ENCODE measurements at places on chromosomes 11 and 22.

GRCh38 chr22:45934659-45935341 is 42.2 kb downstream of the WNT7B start:
- no peak for DNase-seq

DNA sequence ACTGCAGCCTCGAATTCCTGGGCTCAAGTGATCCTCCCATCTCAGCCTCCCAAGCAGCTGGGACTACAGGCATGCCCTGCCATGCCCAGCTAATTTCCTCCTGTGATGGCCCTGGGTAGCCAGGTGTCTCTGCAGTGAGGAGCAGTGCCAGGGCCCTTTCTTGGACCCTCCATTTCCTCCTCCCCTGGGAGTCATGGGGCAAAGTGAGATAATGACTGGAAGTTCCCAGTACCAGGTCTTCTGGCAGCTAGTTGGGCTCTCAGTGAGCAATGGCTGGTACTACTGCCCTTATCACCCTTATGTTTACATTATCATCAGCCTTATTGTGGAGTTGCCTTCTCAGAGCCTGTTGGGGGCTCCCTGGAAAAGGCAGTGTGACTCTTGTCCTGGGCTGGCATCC is 17.6 kb downstream of the DAGLA start:
- DNase-seq = no peak

DNA sequence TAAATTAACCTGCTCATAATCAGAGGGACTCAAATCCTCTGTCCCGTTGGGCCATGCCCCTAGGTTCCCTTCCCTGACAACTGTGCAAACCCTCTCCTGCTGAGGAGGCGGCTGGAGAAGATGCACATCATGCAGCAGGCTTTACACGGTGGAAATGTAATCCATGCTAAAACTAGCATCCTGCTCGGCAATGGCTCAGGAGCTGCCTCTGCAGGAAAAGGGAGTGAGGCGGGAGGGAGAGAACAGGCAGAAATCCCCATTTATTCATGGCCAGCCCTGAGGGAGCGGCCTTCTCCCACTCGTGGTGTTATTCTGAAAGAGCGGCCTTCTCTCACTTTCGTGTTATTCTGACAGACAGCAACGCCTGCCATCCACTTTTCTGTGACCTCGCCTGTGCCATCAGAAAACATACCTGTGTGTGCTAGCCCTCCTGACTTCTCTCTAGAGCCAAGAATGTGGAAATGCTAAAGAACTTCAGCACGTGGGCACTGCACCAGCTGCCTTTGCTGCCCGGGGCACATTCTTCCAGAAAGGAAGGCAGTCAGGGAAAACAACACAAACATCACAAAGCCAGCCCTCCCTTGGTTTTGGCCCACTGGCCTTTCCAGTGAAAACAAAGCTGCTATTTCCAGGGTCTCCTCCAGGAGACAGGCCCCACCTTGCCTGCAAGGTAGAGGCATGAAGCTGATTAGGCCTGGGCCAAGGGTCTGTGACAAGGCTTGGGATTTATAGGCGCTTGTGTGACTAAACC is 62.9 kb upstream of the BID start:
- no peak for DNase-seq

DNA sequence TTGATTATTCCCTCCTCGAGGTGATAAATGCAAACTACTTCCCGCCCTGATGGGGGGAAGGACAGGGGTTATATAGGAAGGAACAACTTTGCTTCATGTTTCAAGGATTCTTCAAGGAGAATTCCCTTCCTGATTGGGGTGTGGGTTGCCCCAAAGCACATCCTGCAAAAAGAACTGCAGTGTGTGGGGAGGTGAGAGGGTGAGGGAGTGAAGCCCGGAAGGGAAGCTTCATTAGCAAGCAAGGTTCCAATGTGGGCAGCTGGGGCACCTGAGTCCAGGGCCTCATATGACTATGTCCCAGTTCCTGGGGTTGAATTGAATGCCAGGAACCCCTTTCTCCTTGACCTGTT is 326.0 kb downstream of the MN1 start:
- DNase-seq = no peak

DNA sequence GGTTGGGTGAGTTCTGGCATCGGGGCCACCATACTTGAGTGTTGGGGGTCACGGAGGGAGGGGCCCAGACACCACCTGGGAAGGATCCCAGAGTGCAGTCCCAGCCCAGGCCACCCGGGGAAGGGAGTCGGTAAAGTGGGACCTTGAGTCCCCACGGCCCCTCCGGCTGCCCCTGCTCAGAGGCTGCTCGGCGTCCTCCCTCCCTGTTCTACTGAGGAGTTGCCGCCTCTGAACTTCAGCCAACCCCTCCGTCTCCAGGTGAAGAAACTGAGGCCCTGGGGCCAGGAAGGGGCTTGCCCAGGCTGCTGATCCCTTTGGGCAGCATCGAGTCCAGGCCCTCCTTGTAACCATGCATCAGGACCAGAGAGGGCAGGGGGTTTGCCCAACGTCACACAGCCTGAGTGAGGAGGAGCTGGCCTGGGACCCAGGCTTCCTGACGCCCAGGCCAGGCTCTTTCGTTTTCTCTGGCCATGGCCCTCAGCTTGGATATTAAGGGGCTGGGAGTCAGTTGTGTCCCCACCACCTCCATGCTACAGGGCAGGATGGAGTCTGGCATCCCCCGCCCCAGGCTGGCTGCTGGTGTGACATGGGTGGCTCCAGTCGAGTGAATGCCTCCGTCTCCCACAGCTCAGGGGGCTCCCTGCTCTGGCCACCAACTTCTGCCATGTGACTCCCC is 1.3 kb downstream of the PARVG start:
- no peak for DNase-seq

- DNase-seq = no peak
Measured at GRCh38 chr11:32935462-32936029, 42.9 kb downstream of the QSER1 start.

Measured in stimulated activated CD8-positive, alpha-beta memory T cell treated with anti-CD3 and anti-CD28 coated beads, Interleukin-7, amount 100 ng/mL, for 1 hour (primary cell).